ENCODE measurements at places on chromosomes 5 and 9. TPM values are rescaled to one million over a fixed set of nuclear protein-coding genes. Genes with fewer than 3 reads are reported as not detected.

Gene PCDHA10
- 2.2 TPM for total RNA-seq

Gene TYRP1
- not detected for total RNA-seq

Gene ARHGEF39
- total RNA-seq: 1.8 TPM

Gene LRRC26
- 183 TPM for total RNA-seq

Gene ARSI
- 1.6 TPM for total RNA-seq

Gene CLIC3
- 6.7 TPM for total RNA-seq

- no peak overlapping the region for H3K4me3 ChIP-seq
- H3K27ac ChIP-seq: no peak overlapping the region
- H3K36me3 ChIP-seq: no peaks in the 10 kb centered on the region
- no peak for DNase-seq
Measured at GRCh38 chr5:152437866-152438265, 32.8 kb upstream of the NMUR2 start.

- peaks cover 5% of the 10 kb centered on the region for H3K27me3 ChIP-seq
- no peak overlapping the region for H3K27ac ChIP-seq
- no peaks in the 10 kb centered on the region for H3K36me3 ChIP-seq
- no peak overlapping the region for H3K4me3 ChIP-seq
- DNase-seq: no peak
Measured at GRCh38 chr5:154520861-154521453, 42.9 kb upstream of the HAND1 start.

- no peaks in the 10 kb centered on the region for H3K4me1 ChIP-seq
- H3K36me3 ChIP-seq: no peaks in the 10 kb centered on the region
- DNase-seq: no peak
- H3K27me3 ChIP-seq: no peaks in the 10 kb centered on the region
- H3K27ac ChIP-seq: no peak overlapping the region
- H3K4me3 ChIP-seq: no peak overlapping the region
Measured at GRCh38 chr9:126480813-126481212, 132.9 kb upstream of the LMX1B start.

DNA sequence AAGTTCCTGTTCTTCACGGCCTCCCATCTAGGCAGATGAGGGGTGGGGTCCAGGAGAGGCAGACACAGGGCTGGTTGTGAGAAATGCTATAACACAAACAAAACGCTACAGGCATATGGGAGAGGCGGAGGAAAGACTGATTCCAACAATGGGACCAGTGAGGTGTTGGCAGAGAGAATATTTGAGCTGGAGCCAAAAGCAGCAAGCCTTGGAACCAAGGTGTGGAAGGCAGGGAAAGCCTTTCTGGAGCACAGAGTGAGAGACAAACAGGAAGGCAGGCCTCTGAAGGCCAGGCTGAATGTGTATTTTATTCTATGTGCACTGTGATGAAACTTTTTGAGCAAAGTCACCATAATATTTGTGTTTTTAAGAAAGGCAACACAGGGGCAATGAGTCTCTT is 2.9 kb downstream of the ATPSCKMT start:
- H3K27me3 ChIP-seq: no peaks in the 10 kb centered on the region
- no peak overlapping the region for H3K4me3 ChIP-seq
- H3K4me1 ChIP-seq: peaks cover 7% of the 10 kb centered on the region
- H3K36me3 ChIP-seq: no peaks in the 10 kb centered on the region
- no peak for DNase-seq

DNA sequence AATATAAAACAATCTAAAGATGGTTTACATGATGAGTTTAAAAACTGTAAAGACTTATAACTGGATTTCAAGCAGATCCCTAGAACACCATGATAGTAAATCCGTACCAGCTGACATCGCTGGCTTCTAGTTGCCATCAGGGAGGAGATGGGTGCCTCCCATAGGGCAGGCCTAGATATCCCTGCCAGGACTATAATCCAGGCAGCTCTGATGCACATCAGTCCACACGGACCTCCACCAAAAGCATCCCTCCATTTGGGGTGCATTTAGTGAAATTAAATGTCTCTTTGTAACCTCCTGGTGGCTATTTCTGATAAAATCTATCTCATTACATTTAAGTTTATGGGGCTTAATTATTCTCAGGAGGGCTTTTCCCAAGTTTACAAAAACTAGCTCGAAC is 45.8 kb downstream of the RETREG1 start:
- peaks cover 7% of the 10 kb centered on the region for H3K4me1 ChIP-seq
- no peak overlapping the region for H3K27ac ChIP-seq
- H3K36me3 ChIP-seq: no peaks in the 10 kb centered on the region
- H3K4me3 ChIP-seq: no peak overlapping the region

- H3K4me1 ChIP-seq: no peaks in the 10 kb centered on the region
- H3K27ac ChIP-seq: no peak overlapping the region
- DNase-seq: no peak
- no peaks in the 10 kb centered on the region for H3K27me3 ChIP-seq
- no peaks in the 10 kb centered on the region for H3K36me3 ChIP-seq
Measured at GRCh38 chr5:83277953-83278352, 193.6 kb upstream of the VCAN start.

DNA sequence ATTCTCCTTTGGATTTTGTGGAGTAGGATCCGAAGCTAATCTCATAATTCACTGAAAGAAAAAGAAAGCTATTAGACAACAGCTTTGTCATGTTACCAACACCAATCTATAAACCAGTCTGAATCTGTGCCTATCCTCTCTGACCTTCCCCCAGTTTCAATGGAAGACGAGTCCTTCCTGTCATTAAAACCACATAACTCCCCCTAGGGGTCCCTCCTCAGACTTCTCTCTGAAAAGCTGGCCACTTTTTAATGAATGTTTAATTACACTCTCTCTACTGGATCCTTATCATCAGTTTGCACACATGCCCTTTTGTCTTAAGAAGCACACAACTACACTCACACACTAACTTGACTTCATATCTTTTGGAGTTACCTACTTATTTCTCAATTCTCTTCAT is 98.0 kb upstream of the TSLP start:
- H3K36me3 ChIP-seq: no peaks in the 10 kb centered on the region
- H3K27ac ChIP-seq: no peak overlapping the region
- H3K4me1 ChIP-seq: no peaks in the 10 kb centered on the region
- no peak for DNase-seq
- no peaks in the 10 kb centered on the region for H3K27me3 ChIP-seq

GRCh38 chr9:73153793-73154227 is 2.1 kb downstream of the ANXA1 start:
- peak overlapping the region; percentile 47 for H3K4me3 ChIP-seq
- no peak overlapping the region for H3K27ac ChIP-seq
- H3K4me1 ChIP-seq: peaks cover 7% of the 10 kb centered on the region

DNA sequence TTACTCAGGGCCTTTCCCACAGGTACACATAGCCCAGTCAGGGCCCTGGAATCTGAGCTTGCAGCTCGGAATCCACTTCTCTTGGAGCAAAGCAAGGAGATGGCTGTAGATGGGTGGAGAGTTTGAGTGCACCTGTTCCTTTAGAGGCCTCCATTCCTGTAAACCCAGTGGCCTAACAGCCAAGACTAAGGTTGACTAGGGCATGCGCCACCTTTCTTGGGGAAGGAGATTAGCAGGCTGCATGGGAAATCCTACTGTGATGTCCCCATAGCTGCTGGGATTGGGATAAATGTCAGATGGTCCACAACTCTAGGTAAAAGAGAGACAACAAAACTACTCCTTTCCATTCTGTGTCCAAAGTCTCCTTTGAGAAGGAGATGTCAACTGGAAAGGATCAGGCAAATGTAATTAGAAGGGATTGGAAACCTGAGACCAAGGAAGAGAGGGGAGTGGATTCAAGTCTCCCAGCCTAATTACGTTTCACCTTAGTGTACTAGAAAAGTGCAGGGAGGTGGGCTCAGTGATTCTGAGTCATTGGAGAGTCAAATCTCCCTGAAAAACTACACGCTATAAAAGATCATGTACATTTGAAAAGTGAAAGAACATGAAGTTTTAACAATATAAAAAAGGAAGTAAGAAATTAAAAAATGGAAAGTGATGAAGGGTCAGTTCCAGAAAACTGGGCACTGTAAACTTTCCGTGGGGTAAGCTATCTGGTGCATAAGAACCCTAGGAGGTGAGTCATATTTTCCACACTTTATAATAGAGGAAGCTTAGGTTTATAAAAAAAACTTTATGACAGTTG is 104.2 kb downstream of the SEC61B start:
- no peak overlapping the region for H3K27ac ChIP-seq
- no peaks in the 10 kb centered on the region for H3K36me3 ChIP-seq
- H3K27me3 ChIP-seq: no peaks in the 10 kb centered on the region
- DNase-seq: no peak
- H3K4me3 ChIP-seq: no peak overlapping the region

Data from prostate gland (tissue), 2 donors.